ENCODE measurements at places on chromosomes 1 and 21.

DNA sequence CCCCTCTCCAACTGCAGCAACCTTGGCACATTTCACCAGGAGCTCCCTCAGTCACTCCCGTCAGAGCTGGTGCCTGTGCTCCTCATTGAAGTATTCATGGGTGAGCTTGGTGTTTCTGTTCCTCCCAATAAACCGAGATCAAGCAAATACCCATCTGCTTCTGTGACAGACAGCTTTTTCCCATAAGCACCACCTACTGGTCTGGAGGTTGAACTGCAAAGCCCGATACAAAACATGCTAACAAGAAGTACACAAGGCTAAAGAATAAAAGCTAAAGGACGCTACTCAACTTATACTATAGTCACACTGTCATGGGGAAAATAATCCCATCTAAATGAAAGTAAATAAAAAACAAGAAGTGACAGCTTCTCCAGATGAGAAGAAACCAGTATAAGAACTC lies 111.9 kb upstream of the C21orf91 start:
- no peak for DNase-seq

DNA sequence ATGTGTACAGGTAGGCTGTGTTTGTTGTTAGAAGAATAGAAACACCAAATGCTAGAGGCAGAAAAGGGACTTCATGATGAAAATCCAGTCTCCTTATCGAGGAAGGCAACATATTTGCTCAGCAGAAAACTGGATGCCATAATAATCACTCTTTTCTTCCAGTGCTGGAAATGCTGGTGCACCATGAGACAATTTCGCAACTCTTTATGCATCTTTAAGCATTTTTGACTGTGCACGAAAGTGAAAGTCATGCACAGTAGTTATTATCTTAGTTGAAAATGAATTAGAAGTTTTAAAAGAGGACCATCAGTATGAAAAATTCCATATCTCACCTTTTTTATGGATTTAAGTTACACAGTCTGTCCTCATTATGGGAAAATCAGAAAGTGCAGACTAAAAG lies 29.1 kb downstream of the SMYD2 start:
- no peak for DNase-seq

DNA sequence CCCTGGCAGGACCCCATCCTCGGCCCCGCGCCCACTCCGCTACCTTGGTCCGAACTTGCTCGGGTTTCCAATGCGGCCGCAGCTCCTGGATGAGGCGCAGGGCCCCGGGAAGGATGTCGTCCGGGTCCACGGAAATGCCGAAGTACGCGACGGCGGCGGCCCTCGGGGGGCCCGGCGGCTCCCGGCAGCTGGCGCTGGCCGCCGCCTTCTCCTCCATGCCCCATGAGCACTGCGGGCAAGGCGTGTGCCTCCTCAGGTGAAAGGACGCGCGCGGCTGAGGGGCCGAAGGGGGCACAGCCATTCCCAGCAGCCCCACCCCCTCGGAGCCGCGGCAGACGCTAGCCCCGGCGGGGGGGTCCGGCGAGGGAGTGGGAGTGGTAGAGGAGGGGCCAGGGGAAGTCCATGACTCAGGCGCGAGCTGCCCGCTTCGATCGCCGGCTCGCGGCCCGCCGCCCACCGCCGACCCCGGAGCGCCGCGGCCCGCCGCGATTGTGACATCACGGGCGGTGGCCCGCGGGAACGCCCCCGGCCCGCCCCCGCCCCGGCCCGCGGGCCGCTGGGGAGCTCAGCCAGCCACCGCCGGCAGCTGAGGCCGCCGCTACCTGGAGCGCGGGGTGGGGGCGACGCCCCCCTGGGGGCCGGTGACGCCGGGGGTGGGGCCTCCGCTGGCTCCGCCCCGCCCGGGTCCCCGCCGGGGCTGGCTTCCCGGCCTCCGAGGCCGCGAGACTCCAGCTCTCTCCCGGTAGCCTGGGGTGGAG lies at the start of gene ETNK2:
Gene ETNK2 (minus strand): TSS at position 493 of the 758 bp plus-strand sequence. CDS start 192 bp downstream, at position 301.
- DNase-seq: peak; percentile 66

DNA sequence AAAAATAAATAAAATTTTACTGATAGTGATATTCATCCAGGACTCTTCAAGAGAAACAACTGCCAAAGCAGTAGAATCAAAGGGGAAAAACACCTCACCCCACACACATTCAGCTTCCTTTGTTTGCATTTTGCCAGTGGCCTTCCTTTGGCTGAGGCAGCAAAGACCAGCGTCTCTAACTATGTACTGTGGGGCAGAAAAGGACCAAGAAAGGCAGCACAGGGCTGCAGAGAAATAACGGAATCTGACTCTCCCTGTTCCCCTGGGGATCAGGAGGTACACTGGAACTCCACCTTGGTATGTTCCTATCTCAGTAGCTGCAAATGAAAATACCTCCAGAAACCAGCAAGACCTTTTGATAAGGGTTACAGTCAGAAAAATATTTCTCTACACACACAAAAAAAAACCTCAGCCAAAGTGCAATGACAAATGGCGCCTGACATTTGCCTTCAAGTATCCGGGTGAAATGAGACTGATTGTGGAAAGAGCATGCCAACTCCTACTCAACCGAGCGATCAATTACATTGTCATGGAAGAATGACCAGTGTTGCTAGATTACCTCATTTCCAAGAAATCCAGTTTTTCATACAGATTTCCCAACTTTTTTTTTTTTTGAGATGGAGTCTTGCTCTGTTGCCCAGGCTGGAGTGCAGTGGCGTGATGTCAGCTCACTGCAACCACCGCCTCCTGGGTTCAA lies 50.9 kb downstream of the TARBP1 start:
- DNase-seq: no peak

GRCh38 chr1:116096013-116096618 lies 15.1 kb upstream of the MAB21L3 start:
- no peak for DNase-seq

DNA sequence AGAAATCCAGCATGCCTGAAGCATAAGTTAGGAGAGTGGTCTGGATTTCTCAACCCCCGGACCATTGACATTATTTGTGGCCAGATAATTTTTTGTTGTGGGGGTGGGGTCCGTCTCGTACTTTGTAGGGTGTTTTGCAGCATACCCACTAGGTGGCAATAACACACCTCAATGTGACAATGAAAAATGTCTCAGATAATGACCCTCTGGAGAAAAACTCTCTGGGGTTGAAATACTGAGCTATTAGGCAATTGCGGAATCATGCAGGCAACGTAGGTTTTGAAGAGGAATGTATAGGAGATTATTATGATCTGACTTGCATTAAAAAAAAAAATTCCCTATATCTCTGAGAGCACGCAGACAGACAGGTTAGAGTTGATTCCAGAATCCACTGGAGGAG lies 25.3 kb upstream of the RRP15 start:
- DNase-seq: no peak

GRCh38 chr1:104189207-104189606 lies 439.5 kb downstream of the AMY1C start:
- DNase-seq: no peak

DNA sequence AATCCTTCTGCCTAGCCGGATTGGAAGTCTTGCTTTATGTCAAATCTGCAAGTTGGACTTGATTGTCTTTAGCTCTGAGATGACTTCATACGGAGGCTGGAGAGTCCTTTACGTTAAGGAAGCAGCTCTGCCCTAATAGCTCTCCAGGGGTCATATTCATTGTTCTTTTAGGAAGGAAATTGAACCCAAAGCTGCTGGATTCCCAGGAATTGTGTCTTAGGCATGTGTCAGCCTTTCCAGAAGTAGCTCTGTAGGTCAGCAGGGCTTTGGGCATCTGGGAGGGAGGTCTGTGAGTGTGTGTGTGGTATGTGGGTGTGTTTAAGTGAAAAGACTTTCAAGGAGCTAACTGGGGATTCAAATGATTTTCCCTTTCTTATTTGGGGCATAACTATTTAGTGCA lies 82.4 kb downstream of the ABCA4 start:
- DNase-seq: no peak

GRCh38 chr1:109819906-109820305 lies 56.2 kb upstream of the EPS8L3 start:
- no peak for DNase-seq

DNA sequence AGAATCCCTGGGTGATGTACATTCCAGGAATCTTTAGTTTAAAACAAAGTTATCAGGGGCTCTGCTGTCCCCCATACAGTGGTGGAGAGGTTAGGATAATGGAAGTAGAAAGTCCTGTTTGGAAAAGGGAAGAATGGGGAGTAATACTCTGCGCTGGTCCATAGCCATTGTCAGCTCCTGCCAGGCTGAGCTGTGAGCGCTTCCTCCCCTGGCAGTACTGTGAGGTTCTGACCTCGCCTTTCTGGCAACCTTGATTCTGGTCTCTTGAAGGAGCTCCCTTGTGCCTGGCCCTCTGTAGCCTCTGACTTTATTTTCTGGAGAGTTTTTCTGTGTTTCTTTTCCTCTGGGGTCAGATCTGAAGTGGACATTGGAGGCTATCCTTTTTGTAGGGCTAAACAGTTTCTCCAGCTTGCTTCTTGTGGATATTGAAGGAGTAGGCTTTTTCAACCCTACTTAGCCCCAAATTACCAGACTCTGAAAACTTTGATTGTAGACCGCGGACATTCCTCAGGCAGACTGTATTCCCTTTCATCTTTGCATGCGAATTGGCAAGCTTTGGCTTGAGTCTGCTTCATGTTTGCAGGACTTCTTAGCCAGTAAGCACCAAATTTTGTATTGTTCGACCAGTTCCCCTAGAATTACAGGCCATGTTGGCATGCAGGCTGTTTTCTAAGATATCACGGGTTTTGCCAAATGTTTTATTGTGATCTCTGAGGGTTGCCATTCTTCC lies 13.8 kb downstream of the UBE4B start:
- DNase-seq: no peak

DNA sequence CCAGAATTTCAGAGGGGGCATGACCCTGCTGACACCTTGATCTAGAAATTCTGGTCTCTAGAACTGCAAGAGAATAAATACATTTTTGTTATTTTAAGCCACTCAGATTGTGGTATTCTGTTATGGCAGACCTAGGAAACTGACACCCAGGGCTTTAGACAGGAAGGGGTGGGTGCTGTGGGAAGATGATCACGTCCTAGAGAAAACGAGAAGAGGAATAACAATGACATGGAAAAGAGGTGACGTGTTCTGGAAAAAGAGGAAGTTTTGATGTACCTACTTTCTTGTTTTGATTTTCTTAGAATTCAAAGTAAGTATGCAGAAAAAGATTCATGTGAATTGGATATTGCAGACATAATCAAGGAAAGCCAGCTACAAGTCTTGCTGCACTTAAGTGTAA lies 232.9 kb upstream of the RUNX1 start:
- DNase-seq: no peak

- no peak for DNase-seq
Observed at GRCh38 chr1:152442301-152442700, 28.2 kb upstream of the CRNN start.

DNA sequence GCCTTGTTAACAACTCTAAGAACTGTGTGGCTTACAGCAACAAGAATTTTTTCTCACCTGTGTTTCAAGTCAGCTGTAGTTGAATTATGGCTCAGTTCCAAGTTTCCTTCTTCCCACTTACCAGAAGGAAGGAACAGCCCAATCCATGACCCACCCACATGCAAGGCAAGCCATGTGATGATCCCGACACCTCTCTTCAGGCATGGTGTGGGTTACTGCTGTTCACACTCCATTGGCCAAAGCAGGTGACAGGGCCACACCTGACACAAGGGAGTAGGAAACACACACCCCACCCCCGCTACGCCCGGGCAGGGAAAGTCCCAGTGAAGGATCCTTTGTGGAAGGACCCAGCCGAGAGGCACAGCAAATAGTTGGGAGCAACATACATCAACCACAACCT lies 36.3 kb downstream of the KCNJ15 start:
- DNase-seq: no peak

DNA sequence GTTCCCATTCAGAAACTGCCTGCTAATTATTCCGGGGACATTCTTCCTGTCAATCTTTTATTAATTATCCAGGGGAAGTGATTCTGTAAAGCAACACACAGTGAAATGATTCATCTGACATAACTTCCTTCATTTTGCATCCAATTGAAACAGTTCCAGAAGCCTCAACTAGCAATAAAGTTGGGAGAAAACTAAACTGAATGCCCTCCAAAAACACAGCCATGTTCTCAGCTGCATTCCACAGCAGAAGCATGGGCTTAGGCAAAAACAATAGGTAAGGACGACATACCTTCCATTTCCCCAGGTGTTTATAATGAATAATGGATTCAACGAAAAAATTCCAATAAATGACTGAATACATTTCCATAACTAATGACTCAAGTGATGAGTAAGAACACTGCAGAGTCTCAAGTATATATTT lies 36.9 kb upstream of the TARBP1 start:
- DNase-seq: no peak

GRCh38 chr1:206716870-206717673 lies 32.4 kb downstream of the MAPKAPK2 start:
- no peak for DNase-seq

- DNase-seq: no peak
Observed at GRCh38 chr1:204493145-204493983, 1.2 kb downstream of the PIK3C2B start.

DNA sequence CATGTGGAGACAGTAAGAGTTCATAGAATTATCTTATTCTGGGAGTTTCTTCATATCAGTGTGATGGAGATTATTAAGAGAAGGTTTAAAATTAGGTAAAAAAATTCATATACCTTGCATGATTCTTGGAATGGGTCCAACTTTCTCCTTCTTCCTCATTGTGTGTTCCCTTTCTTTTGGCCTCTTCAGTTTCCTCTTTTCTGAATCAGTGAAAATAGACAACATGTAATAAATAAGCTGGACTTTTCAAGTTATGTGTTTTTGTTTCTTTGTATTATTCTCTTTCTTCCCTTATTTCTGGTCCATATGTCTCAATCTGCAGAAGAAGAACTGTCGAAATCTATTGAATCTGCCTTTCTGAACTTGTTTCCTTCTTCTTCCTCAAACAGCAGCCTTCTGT lies 30.5 kb downstream of the C4BPA start:
- no peak for DNase-seq

- DNase-seq: no peak
Observed at GRCh38 chr1:77370161-77370560, 88.3 kb downstream of the AK5 start.
